Activated CD4-positive, alpha-beta memory T cell treated with anti-CD3 and anti-CD28 coated beads, Interleukin-2, amount 10 ng/mL, durations not matched to agents 7 days and 5 days (primary cell): ENCODE measurements at places on chromosomes 16 and 17.

GRCh38 chr17:4740584-4740983 is 856 bp upstream of the CXCL16 start:
- peaks cover 25% of the 10 kb centered on the region for H3K4me1 ChIP-seq
- H3K27me3 ChIP-seq, result peaks cover 39% of the 10 kb centered on the region

GRCh38 chr16:29816694-29817441 is 916 bp downstream of the PAGR1 start:
- peak; percentile 74 for DNase-seq
- peak overlapping the region; percentile 94 for H3K4me3 ChIP-seq
- H3K27me3 ChIP-seq, result peaks cover 7% of the 10 kb centered on the region
- H3K36me3 ChIP-seq, result peaks cover 46% of the 10 kb centered on the region

- peaks cover 39% of the 10 kb centered on the region for H3K4me1 ChIP-seq
- no peaks in the 10 kb centered on the region for H3K27me3 ChIP-seq
- H3K36me3 ChIP-seq, result peaks cover 51% of the 10 kb centered on the region
Measured at GRCh38 chr16:19697756-19698318, 20.2 kb downstream of the KNOP1 start.

DNA sequence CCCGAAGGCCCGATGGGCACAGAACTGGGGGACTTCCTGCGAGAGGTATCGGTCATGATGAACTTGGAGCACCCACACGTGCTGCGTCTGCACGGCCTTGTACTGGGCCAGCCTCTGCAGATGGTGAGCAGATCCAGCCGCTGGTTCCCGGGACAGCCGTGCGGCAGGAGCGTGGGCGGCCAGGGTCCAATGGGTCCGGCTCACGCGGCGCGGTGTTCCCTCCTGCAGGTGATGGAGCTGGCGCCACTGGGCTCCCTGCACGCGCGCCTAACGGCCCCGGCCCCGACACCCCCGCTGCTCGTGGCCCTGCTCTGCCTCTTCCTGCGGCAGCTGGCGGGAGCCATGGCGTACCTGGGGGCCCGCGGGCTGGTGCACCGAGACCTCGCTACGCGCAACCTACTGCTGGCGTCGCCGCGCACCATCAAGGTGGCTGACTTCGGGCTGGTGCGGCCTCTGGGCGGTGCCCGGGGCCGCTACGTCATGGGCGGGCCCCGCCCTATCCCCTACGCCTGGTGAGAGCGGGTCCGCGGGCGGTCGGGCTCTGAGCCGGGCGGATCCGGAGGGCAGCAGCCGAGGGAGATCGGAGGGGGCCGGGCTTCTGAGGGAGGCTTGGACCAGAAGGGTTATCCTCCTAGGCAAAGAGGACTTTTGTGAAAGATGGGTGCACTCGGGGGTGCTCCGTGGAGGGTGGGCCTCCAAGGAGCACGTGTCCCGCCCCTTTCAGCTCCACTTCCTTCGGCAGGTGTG is 3.0 kb downstream of the TNK1 start:
- H3K27me3 ChIP-seq, result peaks cover 33% of the 10 kb centered on the region
- H3K4me3 ChIP-seq, result peak overlapping the region; percentile 68
- DNase-seq, result peak; percentile 82

DNA sequence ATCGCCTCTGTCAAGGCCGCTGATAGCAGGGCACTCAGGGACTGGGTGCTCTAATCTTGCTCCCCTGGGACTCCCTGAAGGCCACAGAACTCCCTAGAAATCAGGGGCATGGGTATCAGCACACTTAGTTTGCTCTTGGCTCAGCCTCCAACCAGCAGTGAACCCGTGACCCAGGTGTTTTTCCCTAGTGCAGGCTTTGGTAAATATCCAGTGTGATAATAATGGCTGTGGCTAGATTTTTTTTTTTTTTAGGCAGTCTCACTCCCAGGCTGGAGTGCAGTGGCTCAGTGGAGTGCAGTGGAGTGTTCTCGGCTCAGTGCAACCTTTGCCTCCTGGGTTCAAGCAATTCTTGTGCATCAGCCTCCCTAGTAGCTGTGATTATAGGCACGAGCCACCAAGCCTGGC is 10.3 kb downstream of the NUPR1 start:
- H3K27me3 ChIP-seq, result no peaks in the 10 kb centered on the region
- no peaks in the 10 kb centered on the region for H3K36me3 ChIP-seq
- H3K4me3 ChIP-seq, result no peak overlapping the region
- H3K4me1 ChIP-seq, result peaks cover 4% of the 10 kb centered on the region

DNA sequence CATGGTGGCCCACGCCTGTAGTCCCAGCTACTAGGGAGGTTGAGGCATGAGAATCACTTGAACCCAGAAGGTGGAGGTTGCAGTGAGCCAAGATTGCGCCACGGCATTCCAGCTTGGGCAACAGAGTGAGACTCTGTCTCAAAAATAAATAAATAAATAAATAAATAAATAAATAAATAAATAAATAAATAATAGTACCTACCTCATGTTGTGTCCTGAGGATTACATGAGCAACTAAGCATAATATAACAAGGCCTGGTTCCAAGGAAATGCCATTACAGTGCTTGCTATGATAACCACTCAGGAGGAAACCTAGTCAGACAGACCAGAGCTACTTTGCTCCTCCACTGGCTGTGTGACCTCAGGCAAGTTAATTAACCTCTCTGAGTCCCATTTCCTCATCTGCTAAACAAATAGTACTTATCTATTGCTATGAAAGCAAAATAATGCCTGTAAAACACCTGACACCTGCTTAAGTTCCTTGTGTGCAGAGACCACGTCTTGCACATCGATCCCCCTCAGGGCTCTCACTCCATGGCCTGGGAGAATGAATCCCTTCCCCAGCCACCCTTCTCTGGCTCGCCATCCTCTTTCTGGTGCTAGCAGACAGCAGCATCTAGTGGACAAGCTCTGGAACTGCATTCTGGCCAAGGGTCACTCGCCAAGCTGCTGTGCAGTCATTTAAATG is 7.5 kb downstream of the EPOP start:
- H3K4me3 ChIP-seq, result no peak overlapping the region
- peaks cover 64% of the 10 kb centered on the region for H3K27me3 ChIP-seq
- peak; percentile 64 for DNase-seq
- no peaks in the 10 kb centered on the region for H3K36me3 ChIP-seq
- H3K4me1 ChIP-seq, result peaks cover 10% of the 10 kb centered on the region

- H3K4me1 ChIP-seq, result peaks cover 63% of the 10 kb centered on the region
- no peaks in the 10 kb centered on the region for H3K27me3 ChIP-seq
- H3K4me3 ChIP-seq, result no peak overlapping the region
- H3K36me3 ChIP-seq, result peaks cover 13% of the 10 kb centered on the region
Measured at GRCh38 chr17:66712453-66712852, 122.5 kb upstream of the CACNG5 start.

- peaks cover 19% of the 10 kb centered on the region for H3K4me1 ChIP-seq
- no peak for DNase-seq
- peaks cover 2% of the 10 kb centered on the region for H3K36me3 ChIP-seq
- no peak overlapping the region for H3K27ac ChIP-seq
Measured at GRCh38 chr16:10850478-10850850, 26.5 kb upstream of the CIITA start.

GRCh38 chr17:50945779-50946222 is 79.6 kb upstream of the TOB1 start:
- no peaks in the 10 kb centered on the region for H3K27me3 ChIP-seq
- peaks cover 54% of the 10 kb centered on the region for H3K4me1 ChIP-seq
- no peak for DNase-seq
- H3K4me3 ChIP-seq, result no peak overlapping the region
- no peak overlapping the region for H3K27ac ChIP-seq

- no peak overlapping the region for H3K27ac ChIP-seq
- no peak for DNase-seq
- no peak overlapping the region for H3K4me3 ChIP-seq
Measured at GRCh38 chr16:86676254-86676670, 97.9 kb downstream of the FOXL1 start.

DNA sequence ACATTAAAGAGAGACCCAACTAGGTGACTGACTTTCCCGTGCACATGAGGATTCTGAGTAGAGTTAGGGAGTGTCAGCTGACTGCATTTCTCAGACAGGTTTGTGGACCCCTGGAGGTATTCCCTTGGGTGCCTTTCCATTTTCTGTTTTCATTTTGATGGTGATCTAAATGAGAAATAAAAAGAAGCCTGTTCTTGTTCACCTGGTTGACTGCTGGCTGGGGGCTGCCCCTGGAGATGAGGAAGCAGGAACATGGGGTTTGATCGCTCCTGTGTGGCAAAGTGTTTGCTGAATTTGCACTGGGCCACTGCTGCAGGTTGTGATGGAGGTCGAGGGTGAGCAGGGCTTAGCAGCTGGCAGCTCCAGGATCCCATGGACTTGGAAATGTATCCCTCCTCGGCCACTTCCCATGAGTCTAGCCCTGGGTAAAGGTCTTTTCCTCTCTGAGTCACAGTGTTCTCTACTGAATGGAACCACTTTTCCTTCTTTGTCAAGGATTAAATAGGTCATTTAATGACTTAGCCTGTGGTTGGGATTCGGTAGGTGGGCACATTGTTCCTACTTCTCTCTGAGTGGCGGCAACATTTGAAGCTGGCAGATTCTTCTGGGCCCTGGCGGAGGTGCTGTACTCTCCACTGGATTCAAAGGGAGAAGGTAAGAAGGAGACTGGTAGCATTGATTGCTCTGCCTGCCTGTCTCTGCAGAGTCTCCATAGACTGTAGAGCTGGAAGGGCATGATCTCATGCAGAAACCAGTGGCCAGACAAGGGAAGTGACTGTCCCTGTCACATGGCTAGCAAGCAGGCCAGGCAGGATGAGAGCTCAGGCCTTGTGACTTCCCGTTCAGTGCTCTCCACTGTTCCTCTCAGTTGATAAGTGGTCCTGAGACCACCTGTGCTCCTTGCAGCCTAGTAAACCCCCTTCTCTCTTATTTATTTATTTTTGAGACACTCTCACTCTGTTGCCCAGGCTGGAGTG is 17.9 kb downstream of the SNX29 start:
- no peak overlapping the region for H3K4me3 ChIP-seq
- no peak for DNase-seq
- H3K36me3 ChIP-seq, result no peaks in the 10 kb centered on the region
- H3K4me1 ChIP-seq, result no peaks in the 10 kb centered on the region
- H3K27me3 ChIP-seq, result no peaks in the 10 kb centered on the region
- H3K27ac ChIP-seq, result no peak overlapping the region

- no peak overlapping the region for H3K4me3 ChIP-seq
- H3K4me1 ChIP-seq, result no peaks in the 10 kb centered on the region
- DNase-seq, result no peak
- H3K27me3 ChIP-seq, result no peaks in the 10 kb centered on the region
Measured at GRCh38 chr16:85433477-85433876, 179.6 kb upstream of the GSE1 start.

- DNase-seq, result peak; percentile 63
- peaks cover 18% of the 10 kb centered on the region for H3K36me3 ChIP-seq
- peak overlapping the region; percentile 94 for H3K4me3 ChIP-seq
- H3K27me3 ChIP-seq, result no peaks in the 10 kb centered on the region
- peak overlapping the region; percentile 97 for H3K27ac ChIP-seq
Measured at GRCh38 chr16:88784074-88784855, 755 bp downstream of the PIEZO1 start.

DNA sequence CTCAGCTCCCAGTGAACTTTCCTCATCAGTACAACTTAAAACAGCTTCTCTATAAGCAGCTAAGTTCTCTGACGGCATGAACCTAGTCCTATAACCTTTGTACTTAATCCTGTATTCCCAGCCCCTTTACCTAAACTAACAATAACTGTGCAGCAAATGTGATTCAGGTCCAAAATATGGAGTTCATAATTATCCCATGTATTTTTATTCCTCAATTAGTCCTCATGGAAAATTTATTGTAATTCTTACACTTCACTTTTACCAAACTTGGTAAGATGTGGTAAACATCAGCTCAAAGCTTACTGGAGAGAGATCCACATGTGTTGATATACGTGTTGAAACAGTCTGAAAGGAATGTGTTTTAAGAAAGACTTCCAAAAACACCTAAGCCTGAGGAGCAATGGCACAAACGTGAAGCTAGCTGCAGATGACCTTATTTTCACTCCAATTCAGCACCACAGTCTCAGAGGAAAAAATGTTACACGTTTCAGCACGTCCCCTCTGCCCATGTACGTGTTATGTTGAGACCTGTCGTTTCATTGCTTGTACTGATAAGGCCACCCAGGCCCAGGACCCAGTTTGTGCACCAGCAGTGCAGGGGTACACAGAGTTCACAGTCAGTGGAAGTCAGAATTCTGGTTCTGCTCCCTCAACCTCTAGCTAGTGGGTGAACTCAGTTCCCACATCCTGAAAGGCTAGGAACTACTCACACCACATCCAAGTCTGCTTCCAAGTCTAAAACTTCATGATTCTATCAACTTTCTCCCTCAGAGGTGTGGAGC is 7.1 kb downstream of the USP31 start:
- peaks cover 9% of the 10 kb centered on the region for H3K4me1 ChIP-seq
- DNase-seq, result no peak
- no peaks in the 10 kb centered on the region for H3K27me3 ChIP-seq

DNA sequence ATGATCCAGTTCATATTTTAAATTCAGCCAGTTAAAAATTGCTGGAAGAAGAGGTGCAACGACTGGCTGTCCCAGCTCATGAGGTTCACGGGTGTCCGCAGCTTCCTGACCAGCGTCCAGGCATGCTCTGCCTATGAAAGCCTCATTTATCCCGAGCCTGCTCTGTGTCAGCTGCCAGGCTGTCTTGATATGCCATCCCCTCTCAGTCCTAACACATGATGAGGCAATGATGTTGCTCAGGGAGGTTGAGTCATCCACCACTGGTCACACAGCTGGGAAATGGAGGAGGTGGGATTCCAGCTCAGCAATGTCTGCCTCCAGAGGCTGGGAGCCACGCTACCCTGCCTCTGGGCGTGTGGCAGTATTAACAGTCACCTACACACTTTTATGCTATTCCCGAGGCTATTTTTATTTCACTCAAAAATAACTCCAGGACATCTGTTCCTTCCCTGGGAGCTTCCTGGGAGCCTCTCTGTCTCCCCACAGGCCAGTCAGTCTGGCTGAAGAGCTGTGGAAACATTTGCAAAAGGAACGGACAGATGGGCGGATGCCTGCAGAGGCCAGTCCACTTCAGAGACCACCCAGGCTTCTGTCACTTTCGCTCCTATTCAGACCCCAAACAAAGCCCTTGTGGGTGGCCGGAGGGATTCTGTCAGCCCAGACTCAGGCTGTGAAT is 22.5 kb downstream of the RAB11FIP4 start:
- H3K36me3 ChIP-seq, result no peaks in the 10 kb centered on the region
- DNase-seq, result no peak
- H3K4me1 ChIP-seq, result no peaks in the 10 kb centered on the region
- no peak overlapping the region for H3K27ac ChIP-seq
- H3K4me3 ChIP-seq, result no peak overlapping the region

DNA sequence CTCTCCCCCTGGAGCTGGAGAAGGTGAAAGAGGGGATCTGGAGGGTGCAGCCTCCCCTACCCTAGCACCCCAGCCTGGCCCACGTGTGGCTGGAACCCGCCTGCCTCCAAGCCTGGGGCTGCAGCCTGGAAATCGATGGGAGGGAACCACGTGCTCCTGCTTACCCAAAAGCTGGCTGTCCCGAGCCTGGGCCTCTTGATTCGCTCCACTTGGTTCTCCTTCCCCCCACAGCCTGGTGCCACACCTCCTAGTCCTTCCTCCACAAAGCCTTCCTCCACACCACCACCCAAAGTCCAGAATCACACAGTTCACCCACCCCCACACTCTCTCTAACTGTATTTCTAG is 29.3 kb downstream of the CFAP20 start:
- peaks cover 7% of the 10 kb centered on the region for H3K4me1 ChIP-seq
- DNase-seq, result no peak
